ENCODE measurements at places on chromosomes 12 and 14. TPM values are rescaled to one million over a fixed set of nuclear protein-coding genes. Genes with fewer than 3 reads are reported as not detected.

- DNase-seq: no peak
Measured at GRCh38 chr14:42665083-42665482, 1058.4 kb downstream of the LRFN5 start.

- no peak for DNase-seq
Measured at GRCh38 chr12:51922762-51923505, 15.6 kb downstream of the ACVRL1 start.

- DNase-seq: no peak
Measured at GRCh38 chr12:39007619-39008018, 102.2 kb upstream of the CPNE8 start.

DNA sequence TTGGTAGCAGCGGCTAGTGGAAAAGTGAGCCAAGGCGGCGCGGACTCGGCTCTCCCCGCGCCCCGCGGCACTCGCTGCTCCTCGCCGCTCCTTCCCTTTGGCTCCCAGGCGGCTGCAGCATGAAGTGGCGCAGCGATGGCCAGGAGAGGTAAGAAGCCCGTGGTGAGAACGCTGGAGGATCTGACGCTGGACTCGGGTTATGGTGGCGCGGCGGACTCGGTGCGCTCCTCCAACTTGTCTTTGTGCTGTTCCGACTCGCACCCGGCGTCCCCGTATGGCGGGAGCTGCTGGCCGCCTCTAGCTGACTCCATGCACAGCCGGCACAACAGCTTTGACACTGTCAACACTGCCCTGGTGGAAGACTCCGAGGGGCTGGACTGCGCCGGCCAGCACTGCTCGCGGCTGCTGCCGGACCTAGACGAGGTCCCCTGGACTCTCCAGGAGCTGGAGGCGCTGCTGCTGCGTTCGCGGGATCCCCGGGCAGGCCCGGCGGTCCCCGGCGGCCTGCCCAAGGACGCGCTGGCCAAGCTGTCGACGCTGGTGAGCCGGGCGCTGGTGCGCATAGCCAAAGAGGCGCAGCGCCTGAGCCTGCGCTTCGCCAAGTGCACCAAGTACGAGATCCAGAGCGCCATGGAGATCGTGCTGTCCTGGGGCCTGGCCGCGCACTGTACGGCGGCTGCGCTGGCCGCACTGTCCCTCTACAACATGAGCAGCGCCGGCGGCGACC lies 225.6 kb upstream of the CRY1 start:
- DNase-seq: peak; percentile 50

DNA sequence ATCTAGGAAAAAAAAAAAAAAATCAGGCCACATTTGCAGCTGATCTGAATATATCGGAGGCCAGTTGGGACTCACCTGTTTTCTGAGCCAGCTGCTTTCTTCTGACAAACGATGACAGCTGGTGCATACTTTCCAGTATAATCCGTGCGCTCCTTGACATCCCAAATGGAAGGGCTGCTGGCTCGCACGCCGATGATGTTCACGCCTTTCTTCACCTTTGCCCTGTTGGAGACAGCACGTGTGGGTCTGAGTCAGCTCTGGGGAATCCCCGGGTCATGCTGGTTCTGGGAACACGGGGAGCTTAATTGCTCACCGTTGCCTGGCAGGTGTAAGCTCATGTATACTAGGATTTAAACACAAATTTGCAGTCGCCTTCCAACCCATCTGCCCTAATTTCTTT lies 372.8 kb downstream of the TMEM132D start:
- DNase-seq: no peak

The HOMEZ gene
- 9.4 TPM for total RNA-seq

The FAR2 gene
- 27.2 TPM for total RNA-seq

The SLC17A8 gene
- 0.26 TPM for total RNA-seq

The SMIM41 gene
- 0.14 TPM for total RNA-seq

The A2M gene
- total RNA-seq: 3.4 TPM

Measured in WTC11 (cell line).